ENCODE measurements at places on chromosomes 5 and 9.
A peak's percentile ranks its signal among the peaks of the same experiment; 100 is the strongest.

DNA sequence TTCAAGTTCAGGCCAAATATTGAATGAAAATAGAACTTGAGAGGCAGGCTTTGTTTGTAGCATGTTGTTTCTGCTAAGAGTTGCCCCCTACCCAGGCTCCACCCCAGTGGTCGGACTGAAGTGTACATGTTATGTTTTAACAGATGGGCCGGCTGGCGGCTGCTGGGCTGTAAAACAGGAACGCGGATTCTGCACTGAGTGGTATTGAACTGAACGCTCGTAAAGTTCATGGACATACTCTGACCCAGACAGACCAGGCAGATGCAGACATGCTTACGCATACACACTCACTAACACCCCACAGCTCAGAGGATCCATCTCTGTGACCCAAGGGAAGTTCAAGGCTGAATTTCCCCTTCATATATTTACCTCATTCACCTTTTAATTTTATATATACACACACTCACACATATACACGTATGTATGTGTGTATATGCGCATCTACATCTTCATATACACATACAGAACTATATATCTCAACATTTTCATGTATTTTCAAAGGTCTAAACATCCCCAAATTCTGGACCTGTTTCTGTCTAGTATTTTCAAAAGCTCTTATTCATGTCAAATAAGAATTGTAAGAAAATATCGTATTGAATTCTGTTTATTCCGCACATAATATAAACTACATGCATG lies 1.4 kb downstream of the MARCHF3 start:
- peak; percentile 84 for DNase-seq

GRCh38 chr5:2391021-2391420 lies 360.5 kb downstream of the IRX2 start:
- DNase-seq = no peak

DNA sequence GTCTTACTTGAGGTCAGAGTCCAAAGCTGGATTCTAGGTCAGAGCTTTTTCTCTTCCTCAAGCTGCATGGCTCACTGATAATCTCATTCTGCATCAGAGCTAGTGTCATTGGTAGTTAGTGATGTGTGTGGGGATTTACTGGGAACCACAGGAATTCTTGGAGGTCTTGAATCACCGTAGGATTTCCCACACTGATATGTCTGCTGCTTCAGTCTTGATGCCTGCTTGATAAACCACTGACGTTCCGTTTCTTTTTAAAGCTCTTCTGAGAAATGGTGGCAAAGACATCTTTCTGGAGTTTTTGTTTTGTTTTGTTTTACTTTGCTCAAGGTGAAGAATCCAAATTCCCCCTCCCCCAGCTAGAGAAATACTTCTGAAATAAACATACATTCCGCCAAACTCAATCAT lies 1.2 kb upstream of the GARIN3 start:
- no peak for DNase-seq

DNA sequence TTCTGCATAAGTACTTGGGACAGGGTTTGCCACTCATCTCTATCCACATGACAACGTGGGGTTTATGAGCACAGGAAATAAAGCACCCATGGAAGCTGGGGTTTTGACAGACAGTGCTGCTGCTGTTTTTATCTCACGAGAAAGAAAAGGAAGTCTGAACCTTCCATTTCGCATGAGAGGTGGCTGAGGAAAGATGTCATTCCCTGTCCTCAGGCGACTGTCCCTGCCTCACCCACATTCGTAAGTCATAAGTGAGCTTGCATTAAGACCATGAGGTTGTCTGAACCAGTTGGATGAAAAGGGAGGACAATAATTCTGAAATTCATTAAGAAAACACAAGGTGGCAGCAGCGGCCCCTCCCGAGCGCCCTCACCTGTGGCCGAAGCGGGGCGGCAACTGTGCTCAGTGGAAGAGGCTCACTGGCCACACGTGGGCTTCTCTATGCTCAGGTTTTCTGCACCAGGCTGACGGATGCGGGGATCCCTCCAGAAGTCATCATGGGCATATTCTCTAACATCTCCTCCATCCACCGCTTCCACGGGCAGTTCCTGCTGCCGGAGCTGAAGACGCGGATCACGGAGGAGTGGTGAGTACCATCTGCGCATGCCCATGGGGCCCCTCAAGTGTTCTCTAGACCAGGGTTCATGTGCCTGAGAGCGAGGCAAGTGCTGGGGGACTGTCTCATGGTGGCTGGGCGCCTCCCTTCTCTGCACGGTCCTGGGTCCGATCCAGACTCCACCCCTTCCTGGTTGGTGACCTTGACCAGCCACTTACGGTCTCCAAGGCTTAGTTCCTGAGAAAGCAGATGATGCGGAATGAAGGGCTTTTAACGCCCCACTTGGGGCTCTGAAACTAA lies 54.7 kb upstream of the SUSD3 start:
- peak; percentile 68 for DNase-seq

Measured in NB4 (cell line).